Chondrocyte (in vitro differentiated cells): ENCODE measurements at places on chromosomes 5 and 9. TPM values are rescaled to one million over a fixed set of nuclear protein-coding genes. Genes with fewer than 3 reads are reported as not detected.
A peak's percentile ranks its signal among the peaks of the same experiment; 100 is the strongest.

MAMDC2 gene
- total RNA-seq, result 76.7 to 92.6 TPM (median 77.5 TPM) in 3 replicates

- H3K4me1 ChIP-seq, result no peaks in the 10 kb centered on the region
- peaks cover 6% of the 10 kb centered on the region for H3K36me3 ChIP-seq
- peak within 1 kb of the TSS; percentile 62 for H3K4me3 ChIP-seq
- no peaks in the 10 kb centered on the region for H3K27me3 ChIP-seq
Measured at GRCh38 chr5:141349917-141350619, at the start of gene PCDHGB1. Gene PCDHGB1, plus strand, starts transcription at chr5:141350099. Its CDS starts 162 bp downstream, at chr5:141350261.

GRCh38 chr5:111993242-111993641 is 236.2 kb upstream of the NREP start:
- DNase-seq, result no peak
- peaks cover 28% of the 10 kb centered on the region for H3K4me1 ChIP-seq
- peaks cover 10% of the 10 kb centered on the region for H3K36me3 ChIP-seq
- no peak overlapping the region for H3K27ac ChIP-seq
- H3K27me3 ChIP-seq, result no peaks in the 10 kb centered on the region
- H3K4me3 ChIP-seq, result no peak overlapping the region

GRCh38 chr5:90356622-90357021 is 52.9 kb downstream of the CETN3 start:
- no peaks in the 10 kb centered on the region for H3K27me3 ChIP-seq
- H3K4me1 ChIP-seq, result no peaks in the 10 kb centered on the region
- no peak overlapping the region for H3K27ac ChIP-seq
- H3K36me3 ChIP-seq, result no peaks in the 10 kb centered on the region

ZNF608 gene
- total RNA-seq, result 20.7 to 36.3 TPM (median 23.8 TPM) in 3 replicates

- no peak overlapping the region for H3K27ac ChIP-seq
- no peaks in the 10 kb centered on the region for H3K4me1 ChIP-seq
- H3K27me3 ChIP-seq, result peaks cover 15% of the 10 kb centered on the region
- H3K4me3 ChIP-seq, result no peak overlapping the region
- DNase-seq, result no peak
Measured at GRCh38 chr5:108607421-108607820, 140.3 kb upstream of the FER start.
